Muscle of back (tissue), 13 donors: ENCODE measurements at places on chromosomes 5 and 9.
A peak's percentile ranks its signal among the peaks of the same experiment; 100 is the strongest.

DNA sequence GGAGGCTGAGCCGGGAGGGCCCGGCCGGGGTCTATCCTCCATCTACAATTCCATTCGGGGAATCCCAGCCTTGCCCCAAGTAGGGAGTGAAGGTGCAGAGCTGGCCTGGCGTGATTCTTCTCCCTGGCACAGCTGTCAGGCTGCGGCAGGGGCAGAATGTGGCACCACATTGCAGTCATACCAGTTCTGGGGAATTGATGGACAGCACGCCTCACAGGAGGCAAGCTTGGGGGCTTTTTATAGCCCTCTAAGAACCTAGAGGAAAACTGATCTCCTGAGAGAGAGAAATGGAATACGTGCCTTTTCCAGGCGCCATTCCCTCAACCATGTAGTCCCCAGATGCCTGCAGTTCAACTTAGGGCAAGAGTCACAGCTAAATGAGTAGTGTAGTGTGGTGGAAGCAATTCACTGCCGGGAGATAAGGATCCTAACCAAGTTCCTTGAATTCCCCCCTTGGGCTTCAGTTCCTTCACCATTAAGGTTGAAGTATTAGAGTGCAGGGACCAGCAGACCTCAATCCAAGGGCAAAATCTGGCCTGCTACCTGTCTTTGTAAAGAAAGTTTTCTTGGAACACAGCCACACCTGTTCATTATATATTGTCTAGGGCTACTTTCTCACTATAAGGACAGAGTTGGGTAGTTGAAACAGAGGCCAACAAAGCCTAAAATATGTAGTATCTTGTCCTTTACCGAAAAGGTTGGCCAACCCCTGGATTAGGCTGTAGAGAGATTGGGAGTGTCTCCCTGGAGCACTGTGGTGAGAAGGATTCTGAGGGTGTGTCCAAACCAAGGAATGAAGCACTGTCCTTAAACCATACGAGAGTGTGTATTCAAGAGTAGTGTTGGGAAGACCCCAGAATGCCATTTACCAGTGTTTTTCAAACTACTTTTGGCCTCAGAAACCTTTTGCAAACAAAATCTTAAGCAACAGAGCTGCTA is 10.6 kb downstream of the AFAP1L1 start:
- peak; percentile 70 for DNase-seq

GRCh38 chr5:5751498-5751897 is 329.0 kb downstream of the ICE1 start:
- no peak for DNase-seq

- DNase-seq: no peak
These were observed 17.1 kb downstream of the DELE1 start for GRCh38 chr5:141940695-141941271.

GRCh38 chr5:112216140-112216539 is 202.9 kb downstream of the EPB41L4A start:
- no peak for DNase-seq

DNA sequence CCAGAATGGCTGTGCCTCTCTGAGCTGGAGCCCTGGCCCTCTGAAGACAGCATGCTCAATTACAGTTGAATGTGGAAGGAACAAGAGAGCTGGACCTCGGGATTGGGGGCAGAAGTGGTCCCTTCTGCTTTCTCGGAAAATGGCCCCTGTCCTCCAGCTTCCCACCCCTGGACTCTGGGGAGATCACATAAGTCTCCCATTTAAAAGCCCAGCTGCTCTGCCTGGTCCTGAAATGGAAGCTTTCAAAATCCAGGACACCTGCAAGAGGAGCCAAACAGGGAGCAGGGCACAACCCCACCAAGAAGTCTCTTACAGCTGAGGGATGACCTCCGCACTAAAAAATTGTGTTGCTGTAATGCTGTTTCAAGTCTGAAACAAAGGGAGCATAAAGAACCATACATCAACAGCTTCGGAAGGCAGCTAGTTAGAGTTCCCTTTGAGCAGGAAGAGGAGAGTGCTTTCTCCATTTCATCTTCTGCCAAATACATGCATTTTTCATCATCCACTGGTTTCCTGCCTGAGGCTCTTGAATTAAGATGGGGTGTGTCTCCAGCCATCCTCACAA is 48.2 kb downstream of the TGFBI start:
- no peak for DNase-seq

DNA sequence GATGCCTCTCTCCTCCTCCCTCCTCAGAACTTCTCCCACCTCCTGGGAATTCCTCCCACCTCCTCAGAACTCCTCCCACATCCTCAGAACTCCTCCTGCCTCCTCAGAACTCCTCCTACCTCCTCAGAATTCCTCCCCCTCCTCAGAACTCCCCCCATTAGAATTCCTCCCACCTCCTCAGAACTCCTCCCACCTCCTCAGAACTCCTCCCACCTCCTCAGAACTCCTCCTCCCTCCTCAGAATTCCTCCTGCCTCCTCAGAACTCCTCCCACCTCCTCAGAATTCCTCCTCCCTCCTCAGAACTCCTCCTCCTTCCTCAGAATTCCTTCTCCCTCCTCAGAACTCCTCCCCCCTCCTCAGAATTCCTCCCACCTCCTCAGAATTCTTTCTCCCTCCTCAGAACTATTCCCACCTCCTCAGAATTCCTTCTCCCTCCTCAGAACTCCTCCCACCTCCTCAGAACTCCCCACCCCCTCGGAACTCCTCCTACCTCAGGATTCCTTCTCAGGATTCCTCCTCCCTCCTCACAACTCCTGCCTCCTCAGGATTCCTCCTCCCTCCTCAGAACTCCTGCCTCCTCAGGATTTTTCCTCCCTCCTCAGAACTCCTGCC is 23.9 kb downstream of the SLC46A2 start:
- DNase-seq: no peak

DNA sequence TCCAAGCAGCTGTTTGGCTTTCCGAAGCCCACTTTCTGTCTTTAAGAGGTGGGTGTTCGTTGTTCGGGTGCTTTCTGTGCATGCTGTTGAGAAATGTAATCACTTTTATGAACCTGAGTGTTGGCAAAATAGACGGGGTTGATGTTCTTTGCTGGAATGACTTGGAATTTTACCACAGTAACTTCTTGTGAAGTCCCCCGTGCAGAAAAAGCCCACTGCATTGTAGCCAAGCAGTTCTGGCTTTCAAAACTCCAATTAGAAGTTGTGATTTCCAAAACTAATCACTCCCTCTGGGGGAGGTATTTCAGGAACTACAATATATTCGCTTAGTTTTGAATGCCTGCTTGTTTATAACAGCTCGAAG is 111.1 kb downstream of the PAM start:
- DNase-seq: peak; percentile 50

DNA sequence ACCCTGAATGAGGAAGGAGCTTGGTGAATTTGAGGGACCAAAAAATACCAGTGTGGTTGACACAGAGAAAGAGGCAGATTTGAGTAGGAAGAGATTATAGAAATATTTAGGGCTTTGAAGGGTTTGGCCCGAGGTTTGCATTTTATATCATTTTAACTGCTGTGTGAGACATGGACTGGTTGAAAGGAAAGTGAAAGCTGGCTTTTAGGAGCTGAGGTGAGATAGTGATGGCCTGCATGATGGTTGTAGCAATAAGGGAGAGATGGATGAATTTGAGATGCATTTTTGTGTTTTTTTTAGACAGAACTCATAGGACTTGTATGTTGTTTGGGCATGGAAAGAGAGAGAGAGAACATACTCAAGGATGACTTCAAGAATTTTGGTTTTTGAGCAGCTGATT is 21.7 kb downstream of the FER start:
- no peak for DNase-seq

DNA sequence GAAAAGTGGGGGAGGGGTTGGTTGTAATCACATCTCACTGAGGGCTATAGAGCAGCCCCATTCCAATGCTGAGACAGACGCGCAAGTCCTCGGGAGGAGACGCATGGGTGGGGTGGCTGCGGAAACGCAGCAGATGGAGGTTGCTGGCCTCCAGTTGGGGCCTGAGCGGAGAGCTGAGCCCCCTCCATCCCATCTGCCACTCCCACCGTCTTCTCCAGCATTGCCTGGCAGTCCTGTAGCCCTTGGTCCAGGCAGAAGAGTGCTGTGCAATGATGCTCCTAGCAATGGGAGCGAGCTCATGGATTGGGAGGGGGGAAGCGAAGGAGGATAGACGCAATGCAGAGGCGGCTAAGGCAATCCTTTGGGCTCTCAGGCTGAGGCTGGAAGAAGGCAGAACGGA is 79.4 kb upstream of the GLRA1 start:
- DNase-seq: no peak

DNA sequence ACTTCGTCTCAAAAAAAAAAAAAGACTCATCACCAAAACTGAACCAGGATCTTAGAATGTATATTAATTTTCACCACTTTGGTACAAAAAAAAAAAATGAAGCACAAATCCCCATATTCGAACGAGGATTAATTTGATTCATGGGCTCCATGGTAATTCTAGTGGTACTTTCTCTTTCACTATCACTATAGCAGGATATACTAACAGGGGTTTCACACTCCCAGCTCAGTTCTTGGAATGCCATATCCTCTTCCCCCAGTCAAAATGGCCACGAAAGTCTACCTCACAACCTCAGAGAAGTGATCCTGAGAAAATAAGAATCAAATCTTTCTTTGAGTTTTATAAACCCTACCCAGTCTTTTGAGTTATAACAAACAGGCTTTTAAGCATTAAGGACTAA is 235.7 kb downstream of the FBXL17 start:
- DNase-seq: no peak

DNA sequence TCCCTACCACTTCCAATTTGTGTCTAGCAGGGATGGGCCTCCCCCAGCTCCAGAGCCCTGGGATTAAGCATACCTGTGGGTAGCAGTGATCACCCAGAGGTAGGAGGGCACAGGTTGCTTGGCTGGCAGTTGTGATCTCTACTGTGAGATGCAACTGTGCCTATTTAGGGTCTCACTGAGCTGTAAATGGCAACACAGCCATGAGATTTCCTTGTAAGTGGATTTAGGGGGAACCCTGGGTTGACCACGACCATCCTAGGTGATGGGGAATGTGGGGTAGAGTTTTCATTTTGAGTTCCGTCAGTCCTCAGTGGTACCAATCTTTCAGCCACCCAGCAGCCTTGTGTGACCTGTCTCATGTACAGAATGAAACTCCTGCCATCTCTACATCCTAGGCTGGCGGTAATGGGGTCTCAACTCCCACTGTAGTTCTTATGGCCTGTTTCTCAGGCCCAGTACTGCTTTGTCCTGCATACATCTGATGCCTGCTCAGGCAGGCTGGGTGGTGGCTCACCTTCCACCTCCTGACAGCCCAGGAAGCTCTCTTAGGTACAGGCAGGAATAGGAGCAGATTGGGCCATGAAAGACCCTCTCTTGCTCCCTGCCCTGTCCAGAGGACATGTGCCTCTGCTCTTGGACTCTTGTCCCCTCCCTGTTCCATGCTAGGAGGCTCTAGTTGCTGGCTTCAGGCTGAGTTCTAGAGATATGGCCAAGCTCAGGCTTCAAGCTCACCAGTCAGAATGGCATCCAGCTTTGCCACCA is 8.1 kb downstream of the HNRNPAB start:
- DNase-seq: no peak

- no peak for DNase-seq
These were observed 53.9 kb downstream of the ERAP1 start for GRCh38 chr5:96753848-96754247.

DNA sequence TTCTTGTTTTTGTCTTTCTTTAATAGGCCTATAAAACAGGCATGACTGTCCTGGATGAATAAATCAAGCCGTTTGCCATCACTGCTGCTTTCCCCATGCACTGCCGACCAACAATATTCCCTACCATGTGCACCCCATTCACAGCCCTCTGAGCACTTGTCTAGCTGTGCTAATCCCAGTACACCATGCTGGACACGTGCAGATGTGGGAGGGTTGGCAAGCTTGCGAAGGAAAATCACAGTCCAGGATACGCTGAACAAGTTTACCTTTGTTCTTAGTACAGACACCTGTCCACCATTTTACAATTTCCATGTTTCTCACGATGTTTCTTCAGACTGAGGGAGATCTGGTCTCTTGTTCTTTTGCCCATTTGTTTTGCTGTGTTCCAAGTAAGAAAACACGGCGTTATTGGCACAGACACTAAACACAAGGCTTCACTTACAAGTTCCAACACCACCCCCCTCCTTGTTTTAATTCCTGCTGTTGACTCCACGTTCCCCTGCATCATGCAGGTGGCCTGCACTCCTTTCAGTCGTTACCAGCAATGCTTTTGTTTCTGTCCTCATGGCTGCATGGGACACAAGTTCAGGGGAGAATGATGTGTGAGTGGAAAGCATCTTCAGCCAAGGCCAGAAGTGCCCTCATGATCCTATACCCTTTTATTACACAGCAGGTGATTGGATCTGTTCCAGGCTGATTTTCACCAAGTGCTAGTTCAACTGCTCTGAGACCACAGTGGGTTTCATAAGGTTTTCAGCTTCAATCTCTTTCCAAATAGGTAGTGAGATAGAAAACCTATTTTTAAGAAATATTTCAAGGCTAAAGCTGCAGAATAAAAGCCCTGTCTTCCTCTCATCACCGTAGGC is 608.9 kb downstream of the IRX1 start:
- DNase-seq: peak; percentile 30

DNA sequence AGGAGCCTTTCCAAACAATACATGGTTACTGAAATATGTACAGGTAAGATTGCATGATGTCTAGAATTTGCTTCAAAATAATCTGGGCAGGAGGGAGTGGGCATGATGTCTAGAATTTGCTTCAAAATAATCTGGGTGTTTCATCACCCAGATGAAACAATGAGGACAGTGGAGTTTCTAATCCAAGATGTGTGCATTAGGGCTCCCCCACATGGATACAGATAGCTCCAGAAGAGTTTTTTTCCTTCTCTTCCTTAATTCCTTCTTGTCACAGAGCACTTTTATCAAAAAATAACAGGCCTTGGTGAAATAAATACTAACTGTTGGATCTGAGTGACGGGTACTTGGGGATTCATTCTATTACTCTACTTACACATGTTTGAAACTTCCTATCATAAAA is 14.9 kb downstream of the ATOX1 start:
- DNase-seq: no peak

DNA sequence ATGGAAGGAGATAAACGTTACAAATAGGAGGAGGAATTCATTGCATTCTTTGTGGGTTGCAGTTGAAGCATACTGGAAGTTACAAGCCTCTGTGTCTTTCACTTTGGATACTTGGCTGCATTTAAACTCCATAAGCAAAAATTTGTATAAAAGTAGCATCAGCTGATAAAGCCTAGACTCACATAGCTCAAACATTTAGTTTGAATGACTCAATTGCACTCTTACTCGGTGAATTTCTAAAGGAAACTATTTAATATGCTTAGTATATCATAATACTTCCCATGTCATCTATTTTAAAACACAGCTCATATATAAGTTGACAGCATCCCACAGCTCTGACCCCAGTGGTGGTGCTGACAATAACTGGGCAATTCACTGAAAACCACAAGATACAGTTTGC is 596.6 kb upstream of the ZNF608 start:
- no peak for DNase-seq

DNA sequence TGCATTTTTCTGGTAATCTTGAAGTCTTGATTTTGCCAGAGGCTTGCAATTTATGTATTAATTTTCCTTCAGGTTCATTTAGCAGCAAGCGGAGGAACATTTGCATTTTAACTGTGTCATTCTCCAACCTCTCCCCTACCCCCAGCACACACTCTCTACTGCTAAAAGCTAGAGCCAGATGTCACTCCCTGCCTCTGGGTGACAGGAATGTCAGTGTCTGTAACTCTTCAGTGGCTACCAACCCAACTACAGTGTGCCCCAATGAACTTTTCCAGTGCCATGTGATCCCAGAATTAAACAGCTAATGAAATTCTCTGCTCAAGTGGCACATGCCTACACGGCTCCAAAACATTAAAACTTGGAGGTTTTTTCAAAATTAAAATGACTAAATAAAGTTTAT is 260.3 kb downstream of the GOLPH3 start:
- no peak for DNase-seq
